Pulmonary artery endothelial cell (primary cell): ENCODE measurements at places on chromosomes 1 and 21. TPM values are rescaled to one million over a fixed set of nuclear protein-coding genes. Genes with fewer than 3 reads are reported as not detected.

DNA sequence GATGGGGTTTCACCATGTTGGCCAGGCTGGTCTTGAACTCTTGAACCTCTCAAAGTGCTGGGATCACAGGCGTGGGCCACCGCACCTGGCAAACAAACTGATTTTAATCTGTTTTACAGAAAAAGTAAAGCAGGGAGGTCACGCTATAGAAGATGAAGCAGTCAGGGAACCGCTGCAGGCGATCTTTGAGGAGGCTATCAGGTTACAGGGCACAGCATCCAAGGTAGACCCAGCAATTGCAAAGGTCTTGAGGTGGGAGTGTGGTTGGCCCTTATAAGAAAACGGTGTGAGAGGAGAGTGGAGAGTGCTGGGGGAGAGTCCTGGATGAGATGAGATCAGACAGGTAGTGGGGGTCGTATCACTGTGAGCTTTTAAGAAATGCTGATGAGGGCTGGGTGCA lies 2.6 kb upstream of the TMCO4 start:
- DNase-seq: no peak

DNA sequence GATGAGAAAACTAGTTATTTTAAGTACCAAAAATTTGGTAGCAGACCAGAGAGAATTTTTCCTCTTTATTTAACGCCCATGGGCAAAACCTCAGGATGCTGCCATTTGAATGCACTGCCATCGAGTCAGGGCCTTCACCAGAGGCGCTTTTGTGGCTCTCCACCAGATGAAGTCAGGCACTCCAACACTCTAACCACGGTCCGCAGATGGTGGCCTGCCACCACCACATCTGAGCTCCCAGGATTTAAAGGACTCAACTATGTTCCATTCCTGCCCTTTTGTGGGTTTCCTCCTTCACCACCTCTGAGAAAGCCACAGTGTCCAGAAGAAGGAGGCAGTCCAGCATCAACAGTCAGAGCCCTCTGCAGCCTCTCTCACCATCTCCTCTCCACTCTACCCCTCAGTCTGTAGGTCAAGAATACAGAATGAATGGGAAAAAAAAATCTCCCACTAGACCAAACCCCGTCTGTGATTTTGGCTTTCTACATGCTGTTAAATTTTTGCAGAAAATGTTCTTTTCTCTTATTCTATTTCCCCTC lies 647.4 kb downstream of the USP25 start:
- no peak for DNase-seq

- DNase-seq: no peak
Observed at GRCh38 chr1:229025576-229025975, 245.3 kb upstream of the RAB4A start.

Gene KDF1
- not detected in 2 replicates for total RNA-seq

Gene SH3BGR
- total RNA-seq: 1.6 TPM in 1 of 2 replicates, not detected in the other

Gene OXCT2
- 1.4 and 8.6 TPM in 2 replicates for total RNA-seq
